ENCODE measurements at places on chromosomes 11 and 22.
A peak's percentile ranks its signal among the peaks of the same experiment; 100 is the strongest.

DNA sequence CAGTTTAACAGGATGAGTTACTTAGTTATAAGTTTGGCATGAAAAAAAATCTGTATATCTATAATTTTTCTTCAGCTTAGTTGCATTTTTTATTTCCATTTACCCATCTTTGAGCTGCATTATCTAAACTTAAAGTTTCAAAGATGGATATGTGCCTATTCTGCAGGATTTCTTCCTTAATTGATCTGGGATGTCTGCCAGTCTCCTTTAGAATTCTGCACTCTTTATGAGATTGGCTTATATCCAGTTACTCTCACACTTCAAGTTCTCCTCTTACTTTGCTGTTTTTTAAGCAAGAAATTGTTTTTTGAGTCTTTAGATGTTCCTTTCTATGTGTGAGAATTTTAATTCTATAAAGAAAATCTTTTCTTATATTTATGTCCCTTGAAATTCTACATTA lies 5.1 kb upstream of the PDGFD start:
- DNase-seq, result no peak

DNA sequence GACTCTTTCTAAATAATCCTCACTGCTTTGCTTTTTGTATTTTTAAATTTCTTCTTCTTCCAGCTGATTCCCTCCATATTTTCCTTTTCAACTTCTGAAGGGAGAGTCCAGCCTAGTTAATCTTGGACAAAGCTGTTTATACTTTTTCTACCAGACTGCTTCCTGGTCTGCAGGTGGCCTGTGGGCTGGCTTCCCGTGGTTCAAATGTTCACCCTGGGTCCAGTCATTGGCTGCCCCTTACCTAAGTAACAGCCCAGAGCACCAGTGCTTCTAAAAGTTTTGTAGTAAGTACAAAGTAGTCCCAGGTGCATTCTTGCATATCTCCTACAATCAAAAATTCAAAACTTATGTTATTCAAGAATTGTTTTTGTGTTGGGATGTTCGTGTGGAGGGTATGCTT lies 19.1 kb downstream of the ZNF143 start:
- DNase-seq, result no peak

GRCh38 chr22:19837915-19838314 lies 16.8 kb downstream of the GNB1L start:
- DNase-seq, result no peak

- peak; percentile 45 for DNase-seq
Measured at GRCh38 chr11:441418-442274, at the start of gene ANO9. ANO9 (minus strand) TSS chr11:442011; CDS start chr11:441926, 85 bp downstream.

DNA sequence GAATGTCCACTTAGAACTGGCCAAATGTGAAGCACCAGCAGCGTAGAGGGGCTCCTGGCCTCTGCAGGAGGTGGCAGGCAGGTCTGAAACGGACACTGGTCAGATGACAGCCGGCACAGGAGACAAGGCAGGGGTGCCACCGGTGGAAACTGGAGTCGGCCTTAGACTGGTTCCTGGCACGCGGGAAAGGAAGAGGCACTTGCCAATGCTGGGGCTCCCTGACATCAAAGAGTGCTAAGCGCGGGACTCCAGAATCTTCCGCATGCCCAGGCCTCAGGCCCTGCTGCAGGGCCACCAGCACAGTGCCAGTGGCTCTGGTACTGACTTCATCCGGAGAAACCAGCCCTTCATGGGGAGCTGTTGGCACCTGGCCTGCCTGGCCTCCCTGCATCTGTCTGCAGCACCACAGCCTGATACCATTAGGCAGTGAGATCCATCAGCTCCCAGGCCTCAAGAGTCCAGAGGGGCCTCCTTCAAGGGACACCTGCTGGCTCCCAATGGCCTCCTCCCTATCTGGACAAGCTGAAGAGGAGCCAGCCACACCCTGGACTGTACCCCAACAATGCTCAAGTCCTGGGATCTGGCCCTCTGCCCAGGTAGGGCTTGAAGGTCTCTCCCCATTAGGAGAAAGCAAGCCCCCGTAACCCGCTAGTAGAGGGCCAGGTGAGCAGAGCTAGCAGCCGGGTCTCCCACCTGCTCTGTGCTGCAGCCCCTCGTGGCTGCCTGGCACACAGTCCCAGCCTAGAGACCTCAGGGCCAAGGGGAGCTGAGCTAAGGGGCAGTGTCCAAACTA lies 29.7 kb upstream of the GNB1L start:
- no peak for DNase-seq

- no peak for DNase-seq
Measured at GRCh38 chr11:99368583-99368982, 347.8 kb downstream of the CNTN5 start.

DNA sequence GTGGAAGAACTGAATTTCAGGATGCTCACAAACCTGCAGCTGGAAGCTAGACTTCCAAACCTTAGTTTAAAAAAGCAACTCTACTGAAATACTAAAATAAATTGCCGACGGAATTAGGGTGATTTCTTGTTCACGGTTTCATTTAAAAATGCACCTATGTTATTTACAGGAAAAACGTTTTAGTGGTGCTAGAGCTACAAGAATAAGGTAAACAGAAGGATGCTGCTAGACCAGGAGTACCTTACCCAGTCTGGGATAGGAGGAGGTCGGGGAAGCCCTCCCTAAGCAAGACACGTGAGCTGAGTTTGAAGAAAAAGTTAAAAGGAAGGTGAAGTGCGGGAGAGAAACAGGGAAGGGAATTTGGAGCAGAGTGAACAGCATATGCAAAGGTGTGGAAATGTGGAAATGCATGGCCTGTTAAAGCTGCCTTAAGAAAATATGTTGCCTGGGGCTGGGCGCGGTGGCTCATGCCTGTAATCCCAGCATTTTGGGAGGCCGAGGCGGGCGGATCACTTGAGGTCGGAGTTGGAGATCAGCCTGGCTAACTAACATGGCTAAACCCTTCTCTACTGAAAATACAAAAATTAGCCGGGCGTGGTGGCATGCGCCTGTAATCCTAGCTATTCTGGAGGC lies 1.4 kb upstream of the FTH1 start:
- no peak for DNase-seq

GRCh38 chr11:33557201-33557600 lies 143.4 kb downstream of the C11orf91 start:
- no peak for DNase-seq

DNA sequence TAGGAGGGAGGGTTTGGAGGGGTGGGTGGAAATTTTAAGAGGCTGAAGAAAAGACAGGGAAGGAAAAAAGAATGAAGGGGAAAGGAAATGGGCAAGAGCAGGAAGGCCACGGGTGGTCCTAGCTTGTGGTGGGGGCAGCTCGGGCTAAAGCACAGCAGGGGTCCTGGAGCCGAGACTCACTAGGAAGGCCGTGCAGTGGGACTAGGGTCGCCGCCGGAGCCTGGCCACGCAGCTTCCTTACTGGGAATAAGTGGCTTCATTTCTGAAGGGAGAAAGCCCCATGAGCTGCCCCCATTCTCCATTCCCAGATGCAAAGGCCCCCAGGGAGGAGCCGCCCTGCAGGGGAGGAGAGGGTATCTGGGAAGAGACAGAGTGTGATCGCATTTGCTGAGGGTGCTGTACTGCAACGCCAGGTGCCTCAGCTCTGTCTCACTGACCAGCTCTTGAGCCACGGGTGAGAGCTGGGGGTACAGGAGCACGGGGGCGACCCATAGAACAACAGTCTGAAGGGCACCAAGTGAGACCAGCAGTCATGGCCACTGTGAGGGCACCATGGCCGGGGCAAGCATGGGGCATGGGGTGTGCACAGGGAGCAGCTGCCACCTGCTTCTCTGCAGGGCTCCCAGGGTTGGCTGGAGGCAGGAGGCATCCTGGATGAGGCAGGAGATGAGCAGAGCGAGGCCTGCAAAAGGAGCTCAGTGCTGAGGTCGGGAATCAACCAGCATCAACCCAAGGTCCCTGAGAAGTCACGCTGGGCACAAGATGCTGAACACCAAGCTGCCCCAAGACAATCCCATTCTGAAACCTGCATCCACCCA lies 11.6 kb downstream of the TOP3B start:
- DNase-seq, result no peak

DNA sequence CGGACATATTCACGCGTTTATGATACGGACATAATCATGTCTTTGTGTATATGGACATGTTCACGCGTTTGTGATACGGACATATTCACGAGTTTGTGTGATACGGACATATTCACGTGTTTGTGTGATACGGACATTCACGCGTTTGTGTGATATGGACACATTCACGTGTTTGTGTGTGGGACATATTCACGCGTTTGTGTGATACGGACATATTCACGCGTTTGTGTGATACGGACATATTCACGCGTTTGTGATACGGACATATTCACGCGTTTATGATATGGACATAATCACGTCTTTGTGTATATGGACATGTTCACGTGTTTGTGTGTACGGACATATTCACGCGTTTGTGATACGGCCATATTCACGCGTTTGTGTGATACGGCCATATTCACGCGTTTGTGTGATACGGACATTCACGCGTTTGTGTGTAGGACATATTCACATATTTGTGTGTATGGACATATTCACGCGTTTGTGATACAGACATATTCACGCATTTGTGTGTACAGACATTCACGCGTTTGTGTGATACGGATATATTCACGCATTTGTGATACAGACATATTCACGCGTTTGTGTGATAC lies 24.9 kb downstream of the PTDSS2 start:
- no peak for DNase-seq
